ENCODE measurements at places on chromosomes 3 and 15.

GRCh38 chr15:80547264-80547663 lies 143.1 kb downstream of the ARNT2 start:
- no peak for DNase-seq

DNA sequence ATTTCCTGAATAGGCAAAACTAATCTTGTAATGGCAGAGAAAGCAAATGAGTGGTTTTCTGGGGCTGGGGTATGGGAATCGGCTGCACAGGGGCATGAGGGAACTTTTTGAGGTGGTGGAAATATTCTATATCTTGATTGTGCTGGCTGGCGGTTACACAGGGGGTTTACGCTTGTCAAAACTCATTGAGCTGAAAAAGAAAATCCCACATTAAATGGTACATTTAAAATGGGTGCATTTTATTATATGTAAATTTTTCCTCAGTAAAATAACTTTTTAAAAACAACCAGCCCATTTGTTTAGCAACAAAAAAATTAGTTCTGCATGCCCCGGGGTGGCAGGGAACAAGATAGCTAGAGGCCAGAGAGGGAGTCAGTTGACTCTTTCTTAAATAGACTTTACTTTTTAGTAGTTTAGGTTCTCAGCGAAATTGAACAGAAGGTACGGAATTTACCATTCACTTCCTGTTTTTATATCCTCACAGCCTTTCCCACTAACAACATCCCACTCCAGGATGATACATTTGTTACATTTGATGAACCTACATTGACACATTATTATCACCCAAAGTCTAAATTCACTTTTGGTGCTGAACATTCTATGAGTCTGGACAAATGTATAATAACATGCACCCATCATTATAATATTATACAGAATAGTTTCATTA lies 41.2 kb upstream of the BCL2A1 start:
- DNase-seq, result no peak

- no peak for DNase-seq
Measured at GRCh38 chr15:70379938-70380883, 282.5 kb upstream of the TLE3 start.

DNA sequence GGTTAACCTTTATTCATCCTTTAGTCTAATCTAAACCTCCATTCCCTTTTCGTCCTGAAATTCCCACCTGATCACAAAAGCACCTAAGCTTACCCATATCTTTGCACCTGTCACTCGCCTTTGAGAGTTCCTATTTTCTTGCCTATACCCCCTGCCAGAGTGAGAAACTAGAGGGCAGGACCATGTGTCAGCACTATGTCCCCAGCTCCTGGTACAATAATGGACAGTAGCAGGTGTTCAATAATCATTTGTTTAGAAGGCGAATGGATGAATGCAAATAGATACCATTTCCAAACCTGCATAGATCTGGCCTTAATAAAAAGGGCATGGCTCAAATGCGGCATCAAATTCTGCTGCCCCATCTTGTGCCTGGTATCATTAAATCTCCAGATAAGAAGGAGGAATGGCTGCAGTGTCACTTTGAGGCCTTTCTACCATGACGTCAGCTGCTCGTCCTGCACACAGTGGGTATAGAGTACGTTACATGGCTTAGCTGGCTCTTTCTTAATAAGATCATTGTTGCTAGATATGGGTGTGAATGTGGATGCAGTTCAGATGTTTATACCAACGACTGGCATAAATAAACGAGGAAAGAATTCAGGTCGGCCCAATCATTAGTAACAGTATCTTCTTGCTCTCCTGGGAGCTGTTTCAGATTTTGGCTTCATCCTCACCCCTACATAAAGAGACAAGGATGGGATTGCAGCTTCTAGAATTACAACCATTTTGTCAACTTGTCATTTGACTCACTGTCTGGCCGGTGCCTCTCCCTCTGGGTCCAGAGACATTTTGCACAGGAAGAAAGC lies 148.7 kb downstream of the RORA start:
- no peak for DNase-seq

GRCh38 chr3:50165910-50166538 lies 10.9 kb downstream of the SEMA3F start:
- DNase-seq, result no peak

DNA sequence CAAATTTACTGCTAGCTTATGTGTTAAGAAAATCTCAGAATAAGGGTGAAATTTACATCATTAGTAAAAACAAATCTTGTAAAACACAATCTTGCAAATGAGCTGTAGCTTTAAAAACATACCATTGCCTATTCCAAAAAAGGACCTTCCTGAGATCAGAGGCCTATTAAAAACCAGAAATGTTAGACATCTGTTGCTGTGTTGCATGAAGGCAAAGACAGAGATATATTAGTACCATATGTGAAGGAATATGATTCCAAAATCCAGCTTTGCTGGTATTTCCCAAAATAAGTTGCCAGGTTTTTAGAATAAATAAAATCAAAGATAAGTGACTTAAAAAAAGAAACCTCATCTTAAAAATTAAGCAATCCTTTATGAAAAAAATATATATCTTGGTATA lies 504.1 kb upstream of the CDIN1 start:
- DNase-seq, result no peak

DNA sequence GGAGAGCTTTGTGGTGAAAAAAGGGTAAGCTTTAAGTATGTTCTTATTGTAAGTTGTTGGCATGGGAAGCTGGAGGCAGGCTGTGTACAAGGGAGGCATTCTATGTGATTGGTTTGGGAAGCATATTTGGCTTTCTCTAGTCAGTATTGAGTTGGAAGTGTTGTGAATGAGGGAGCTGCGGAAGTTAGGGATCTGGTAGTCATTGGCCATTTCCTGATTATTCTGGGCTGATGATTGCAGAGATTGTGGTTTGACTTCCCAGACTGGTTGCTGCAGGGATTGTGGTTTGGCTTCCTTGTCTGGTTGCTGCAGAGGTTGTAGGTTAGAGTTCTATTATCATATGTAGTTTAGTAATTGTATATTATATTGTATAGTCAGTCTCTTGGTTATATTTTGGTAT lies 21.0 kb downstream of the STXBP5L start:
- DNase-seq, result no peak

- no peak for DNase-seq
Measured at GRCh38 chr15:44468709-44469385, 41.4 kb downstream of the CTDSPL2 start.

GRCh38 chr3:155334914-155335723 lies 41.6 kb upstream of the STRIT1 start:
- DNase-seq, result no peak

DNA sequence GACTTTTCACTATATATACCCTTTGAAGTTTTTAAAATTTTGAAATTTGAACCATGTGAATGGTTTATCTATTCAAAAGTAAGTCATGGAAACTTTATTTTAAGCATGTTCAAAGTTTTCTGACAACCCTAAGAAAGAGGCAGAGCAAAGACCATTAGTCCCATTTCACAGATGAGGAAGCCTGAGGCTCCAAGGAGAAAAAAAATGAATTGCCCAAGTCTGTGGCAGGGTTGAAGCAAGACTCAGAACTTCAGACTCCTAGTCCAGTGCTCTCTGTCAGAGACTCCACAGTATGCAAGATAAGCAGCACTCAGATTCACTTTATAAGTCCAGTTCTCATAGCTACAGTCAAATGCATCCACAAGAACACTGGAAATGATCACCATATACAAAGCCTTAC lies 4.5 kb downstream of the RAB43 start:
- DNase-seq, result no peak

GRCh38 chr15:39595338-39596221 lies 14.7 kb downstream of the THBS1 start:
- no peak for DNase-seq

- DNase-seq, result no peak
Measured at GRCh38 chr15:90184786-90185704, 16.1 kb upstream of the SEMA4B start.

DNA sequence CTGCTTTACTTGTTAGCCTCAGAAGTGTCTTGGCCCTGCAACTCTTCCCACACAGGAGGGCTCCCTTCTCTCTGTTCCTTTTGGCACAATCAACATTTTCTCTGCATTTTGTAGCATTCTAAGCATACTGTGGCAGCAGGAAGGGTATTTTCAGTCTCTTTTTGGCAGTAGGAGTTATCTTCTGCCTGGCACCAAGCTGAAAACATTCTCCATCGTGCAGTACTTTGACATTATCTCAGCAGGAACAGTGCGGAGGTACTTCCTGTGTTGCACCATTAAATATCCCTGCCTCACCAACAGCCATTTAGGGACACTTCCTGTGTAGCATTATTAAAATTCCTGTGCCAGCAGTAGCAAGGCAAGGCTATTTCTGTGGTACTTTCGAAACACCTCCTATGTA lies 233.2 kb upstream of the SEMA6D start:
- DNase-seq, result no peak

GRCh38 chr15:94526071-94526689 lies 294.8 kb downstream of the MCTP2 start:
- DNase-seq, result no peak

DNA sequence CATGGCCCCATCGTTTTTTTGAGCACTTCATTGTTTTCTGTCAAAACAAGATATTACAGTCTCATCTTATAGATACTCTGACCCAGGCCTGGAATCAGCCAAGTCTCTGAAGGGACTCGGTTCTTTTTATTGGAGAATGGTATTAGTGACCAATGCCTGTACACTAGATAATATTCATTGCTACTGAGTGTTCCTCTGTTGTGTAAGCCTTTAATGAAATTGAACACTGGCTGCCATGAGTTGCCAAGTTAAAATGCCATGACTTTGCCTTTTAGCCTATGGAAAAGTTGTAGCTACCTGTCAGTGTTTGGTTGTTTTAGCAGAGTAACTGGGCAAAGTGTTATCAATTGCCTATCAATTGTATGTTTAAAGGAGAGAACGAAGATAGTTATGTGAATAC lies 134.0 kb downstream of the AKAP13 start:
- DNase-seq, result no peak

DNA sequence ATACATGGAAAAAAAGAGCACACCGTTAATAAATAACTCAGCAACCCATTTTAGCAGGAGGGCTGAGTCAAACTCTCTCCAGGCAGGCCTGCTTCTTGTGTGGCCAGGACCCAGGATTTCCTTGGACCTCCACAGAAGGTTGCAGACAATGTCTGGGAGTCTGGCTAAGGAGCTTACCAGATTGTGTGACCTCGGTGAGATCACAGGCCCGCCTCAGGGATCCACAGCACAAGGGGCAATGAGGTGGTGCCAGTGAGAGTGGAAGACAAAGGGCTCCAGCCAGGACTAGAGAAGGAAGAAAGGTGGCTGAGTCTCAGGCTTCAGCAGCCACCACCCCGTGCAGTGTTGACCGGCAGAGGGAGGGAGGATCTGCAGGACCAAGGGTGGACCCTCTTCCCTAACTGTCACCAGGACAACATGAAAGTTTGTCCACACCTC lies 32.2 kb upstream of the SEC22A start:
- DNase-seq, result no peak

GRCh38 chr3:155431856-155432570 lies 138.5 kb upstream of the STRIT1 start:
- no peak for DNase-seq

DNA sequence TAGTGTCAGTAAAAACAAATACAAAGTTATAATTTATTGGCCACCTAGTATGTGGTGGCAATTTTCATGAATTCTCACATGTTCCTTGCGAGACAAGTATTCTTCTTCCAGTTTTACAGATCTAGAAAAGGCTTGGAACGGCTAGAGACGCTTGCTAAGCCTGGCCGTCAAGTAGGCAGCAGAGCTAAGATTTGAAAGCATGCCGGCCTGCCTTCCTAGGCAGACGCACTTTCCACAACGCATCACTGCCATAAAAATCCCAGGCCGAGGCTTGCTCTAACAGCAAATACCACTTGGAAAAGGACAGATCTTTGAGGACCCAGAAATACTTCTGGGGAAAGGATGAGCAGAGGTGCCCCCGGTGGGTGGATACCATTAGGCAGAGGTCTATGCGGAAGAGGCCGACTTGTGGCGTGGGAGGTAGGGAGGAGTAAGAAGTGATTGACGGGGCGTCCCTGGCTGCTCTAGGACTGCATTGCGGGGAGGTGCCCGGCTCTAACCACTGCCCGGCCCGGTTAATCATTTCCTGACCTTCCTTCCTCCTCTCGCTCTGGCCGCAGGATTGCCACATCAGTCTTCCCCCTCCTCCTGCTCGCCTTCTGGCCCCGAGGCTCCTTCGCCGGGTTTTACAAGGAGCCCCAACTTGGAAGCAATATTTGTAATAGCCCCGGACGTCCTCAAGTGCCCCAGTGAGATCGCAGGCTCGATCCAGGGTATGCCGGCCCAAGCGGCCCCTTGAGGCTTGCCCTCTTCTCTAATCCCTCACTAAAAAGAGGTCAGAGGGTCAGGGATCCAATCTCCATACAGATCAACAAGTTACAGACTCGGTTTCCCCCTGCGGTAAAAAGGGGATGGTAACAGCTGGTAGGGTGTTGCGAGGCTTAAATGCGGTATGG lies 1.3 kb upstream of the USP3 start:
- peak; percentile 41 for DNase-seq

GRCh38 chr3:5002174-5002870 lies 23.1 kb downstream of the BHLHE40 start:
- no peak for DNase-seq

DNA sequence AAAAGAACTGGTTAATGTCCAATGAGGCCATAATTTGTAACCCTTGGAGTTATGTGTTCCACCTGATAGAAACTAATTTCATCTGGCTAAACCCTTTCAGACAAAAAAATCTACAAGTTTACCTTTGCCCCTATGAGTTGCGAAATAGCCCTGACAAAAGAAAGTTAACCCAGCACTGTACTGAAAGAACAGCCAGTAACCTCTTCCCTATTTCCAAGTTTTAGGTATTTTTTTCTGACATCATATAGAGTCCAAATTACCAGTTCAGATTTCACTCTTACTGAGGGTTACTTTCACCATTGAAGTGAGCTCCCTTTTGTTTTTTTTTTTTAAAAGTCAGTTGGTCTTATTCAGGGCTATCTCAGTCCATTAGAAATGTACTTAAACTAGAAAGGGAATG lies 42.8 kb upstream of the PTPRG start:
- DNase-seq, result no peak

DNA sequence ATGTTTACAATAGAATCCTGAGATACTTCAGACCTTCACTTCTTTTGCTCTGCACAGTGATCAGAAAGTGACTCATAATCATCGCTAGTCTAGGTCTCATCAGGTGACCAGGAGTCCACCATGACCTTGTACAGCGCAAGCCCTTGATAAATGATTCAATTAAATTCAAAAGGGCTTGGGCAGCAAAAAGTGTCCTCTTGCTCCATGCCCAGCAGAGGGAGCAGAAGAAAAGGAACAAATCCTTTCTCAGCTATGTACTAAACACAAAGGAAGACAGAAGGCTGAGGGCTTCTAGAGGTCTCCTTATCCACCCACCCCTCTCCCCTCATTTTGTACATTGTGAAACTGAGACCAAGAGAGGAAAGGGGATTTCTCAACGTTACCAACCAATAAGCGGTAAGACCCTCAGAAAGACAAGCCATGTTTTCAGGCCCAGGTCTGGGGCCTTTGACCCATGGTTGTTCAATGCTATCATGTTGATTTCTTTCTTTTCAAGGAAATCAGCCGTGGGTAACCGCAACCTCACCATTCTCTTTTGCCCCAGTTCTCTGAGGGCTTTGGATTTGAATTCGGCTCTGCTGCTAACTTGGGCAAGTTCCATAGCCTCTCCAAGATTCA lies 74.8 kb downstream of the AQP9 start:
- DNase-seq, result no peak

DNA sequence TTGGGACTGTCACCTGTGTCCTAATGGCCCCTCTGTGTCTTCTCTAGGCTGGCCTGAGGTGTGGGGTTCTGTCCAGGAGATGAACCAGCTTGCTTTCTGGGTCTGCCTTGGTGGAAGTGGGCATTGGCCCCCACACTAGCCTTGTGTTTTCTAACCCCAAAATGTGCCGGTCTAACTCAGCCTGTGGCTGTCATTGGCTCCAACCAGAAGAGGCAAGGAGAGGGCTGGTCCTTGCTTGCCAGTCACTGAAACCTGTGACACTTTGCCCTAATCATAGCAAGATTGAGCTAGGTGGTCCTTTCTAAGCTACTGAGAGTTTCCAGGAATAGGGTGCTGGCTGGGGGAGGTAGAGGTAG lies 2.2 kb downstream of the C15orf39 start:
- no peak for DNase-seq
